Left renal cortex interstitium (tissue), 4 donors: ENCODE measurements at places on chromosomes 1 and 21. TPM values are rescaled to one million over a fixed set of nuclear protein-coding genes. Genes with fewer than 3 reads are reported as not detected.

OLFML3 gene
- 189 TPM for polyA plus RNA-seq

PLA2G2F gene
- polyA plus RNA-seq = 0.40 TPM

UBASH3A gene
- not detected for polyA plus RNA-seq

SLAMF1 gene
- polyA plus RNA-seq = 0.16 TPM

SPRR1B gene
- not detected for polyA plus RNA-seq

KRTAP19-1 gene
- polyA plus RNA-seq = not detected

S100A16 gene
- 94.1 TPM for polyA plus RNA-seq

MIXL1 gene
- polyA plus RNA-seq = 0.25 TPM

INSRR gene
- 2.0 TPM for polyA plus RNA-seq

UBL4B gene
- polyA plus RNA-seq = not detected

RGS1 gene
- polyA plus RNA-seq = 3.5 TPM

OR2L5 gene
- polyA plus RNA-seq = not detected

BCL2L15 gene
- 0.76 TPM for polyA plus RNA-seq

WDR47 gene
- polyA plus RNA-seq = 14.4 TPM

OR2L13 gene
- not detected for polyA plus RNA-seq

GPR25 gene
- not detected for polyA plus RNA-seq

HSD3B1 gene
- 0.36 TPM for polyA plus RNA-seq

HAPLN2 gene
- 0.62 TPM for polyA plus RNA-seq

SPATA1 gene
- polyA plus RNA-seq = 2.1 TPM

VHLL gene
- not detected for polyA plus RNA-seq

CYP4A22 gene
- 8.5 TPM for polyA plus RNA-seq

WNT4 gene
- polyA plus RNA-seq = 11.6 TPM

CLCA4 gene
- polyA plus RNA-seq = not detected

CDC20 gene
- 44.2 TPM for polyA plus RNA-seq

C1QA gene
- 15.3 TPM for polyA plus RNA-seq

NUDT4B gene
- polyA plus RNA-seq = 3.5 TPM

RNU1-4 gene
- polyA plus RNA-seq = not detected

FMOD gene
- 60.7 TPM for polyA plus RNA-seq

ENSA gene
- polyA plus RNA-seq = 220 TPM

ECM1 gene
- 14.4 TPM for polyA plus RNA-seq

DDR2 gene
- polyA plus RNA-seq = 25.2 TPM

DDAH1 gene
- polyA plus RNA-seq = 127 TPM

CR1L gene
- polyA plus RNA-seq = 0.32 TPM

DLGAP3 gene
- 2.9 TPM for polyA plus RNA-seq

AKR1A1 gene
- 287 TPM for polyA plus RNA-seq

OLIG2 gene
- not detected for polyA plus RNA-seq

SLC30A7 gene
- polyA plus RNA-seq = 18.2 TPM

TGFB2 gene
- polyA plus RNA-seq = 13.7 TPM

BSND gene
- polyA plus RNA-seq = 4.9 TPM

CRP gene
- not detected for polyA plus RNA-seq

DUSP10 gene
- 2.9 TPM for polyA plus RNA-seq

ATP6V1G3 gene
- 5.8 TPM for polyA plus RNA-seq

CDK11A gene
- polyA plus RNA-seq = 22.8 TPM

SPRR2B gene
- not detected for polyA plus RNA-seq

CR1 gene
- 20.2 TPM for polyA plus RNA-seq

TAS1R1 gene
- 0.10 TPM for polyA plus RNA-seq

OR2L2 gene
- polyA plus RNA-seq = 0.05 TPM

TIAM1 gene
- 12.0 TPM for polyA plus RNA-seq
